ENCODE measurements at places on chromosomes 4 and X.

GRCh38 chr4:141730805-141731204, 94.4 kb downstream of the IL15 start:
- DNase-seq: no peak

DNA sequence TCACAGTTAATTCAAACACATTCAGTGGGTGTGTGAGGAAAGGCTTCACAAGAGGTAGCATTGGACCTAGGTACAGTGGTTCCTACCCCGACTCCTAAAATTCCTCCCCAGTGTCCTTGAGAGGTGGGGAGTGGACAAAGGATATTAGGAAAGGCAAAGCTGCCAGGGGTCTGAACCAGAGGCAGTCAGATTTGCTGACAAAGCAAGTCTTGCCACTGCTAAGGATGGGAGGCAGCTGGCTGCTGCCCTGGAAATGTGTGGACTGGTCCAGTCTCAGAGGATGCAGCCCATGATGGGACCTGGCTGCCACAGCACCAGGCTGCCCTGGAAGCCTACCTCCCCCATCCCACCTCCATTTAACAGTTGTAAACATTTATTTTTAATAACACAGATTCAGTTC, 4.1 kb upstream of the PHF8 start:
- no peak for DNase-seq

GRCh38 chr4:147510962-147511668, 30.2 kb downstream of the EDNRA start:
- DNase-seq: no peak

- no peak for DNase-seq
These were observed 31.9 kb downstream of the DTHD1 start for GRCh38 chr4:36313301-36313700.

GRCh38 chr4:17616283-17616682, 1.8 kb downstream of the MED28 start:
- DNase-seq: no peak

DNA sequence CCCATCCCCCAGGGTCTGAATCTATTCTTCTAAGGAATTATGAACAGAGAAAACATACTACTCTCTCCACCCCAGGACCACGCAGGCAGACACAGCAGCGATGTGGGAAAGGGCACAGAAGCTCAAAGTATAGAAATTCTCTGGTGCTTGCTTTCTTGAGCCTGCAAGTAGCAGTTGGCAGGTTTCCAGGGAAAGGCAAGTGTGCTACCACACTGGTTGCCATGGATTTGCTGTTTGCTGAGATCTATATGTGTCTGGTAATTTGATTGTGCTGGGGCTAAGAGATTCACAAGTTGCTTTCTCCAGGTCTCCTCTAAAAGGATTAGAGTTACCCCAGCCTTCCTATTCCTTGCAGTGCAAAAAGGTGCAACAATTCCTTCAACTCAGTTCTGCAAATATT, 83.1 kb downstream of the GUCY2F start:
- DNase-seq: no peak
